ENCODE measurements at places on chromosomes 5 and 9.

DNA sequence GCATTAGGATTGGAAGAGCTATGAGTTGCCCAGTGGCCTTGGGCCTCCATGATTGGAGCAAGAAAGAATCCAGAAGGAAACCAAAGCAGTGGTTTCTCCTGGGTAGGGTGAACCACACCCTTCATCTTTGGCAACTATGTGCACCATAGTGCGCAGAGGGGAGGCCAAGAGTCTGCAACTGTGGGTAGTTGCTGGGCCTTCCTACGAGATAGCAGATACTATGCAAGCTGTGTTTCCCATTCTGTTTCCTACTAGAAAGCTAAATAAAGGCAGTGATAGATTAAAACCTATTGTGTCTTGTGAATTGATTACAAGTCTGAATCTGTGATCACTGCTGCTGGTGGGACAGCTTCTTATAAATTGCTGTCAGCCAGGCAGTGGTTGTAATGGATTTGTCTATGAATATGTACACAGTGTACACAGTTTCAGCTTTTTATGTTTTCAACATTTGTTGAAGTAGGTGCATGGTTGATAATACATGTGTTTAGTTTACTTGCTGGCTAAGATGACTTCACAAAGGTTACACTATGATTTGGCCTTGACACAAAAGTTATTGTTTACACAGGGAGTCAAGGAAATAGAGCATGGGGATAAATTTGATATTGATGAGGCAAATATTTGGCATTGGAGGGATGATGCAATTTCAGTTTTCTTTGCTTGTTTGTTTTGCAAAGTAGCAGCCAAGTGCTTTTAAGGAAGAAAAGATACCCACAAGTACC lies 23.7 kb upstream of the PDE8B start:
- no peak for DNase-seq

- no peak for DNase-seq
Observed at GRCh38 chr5:132628814-132629213, 29.2 kb upstream of the IL13 start.

DNA sequence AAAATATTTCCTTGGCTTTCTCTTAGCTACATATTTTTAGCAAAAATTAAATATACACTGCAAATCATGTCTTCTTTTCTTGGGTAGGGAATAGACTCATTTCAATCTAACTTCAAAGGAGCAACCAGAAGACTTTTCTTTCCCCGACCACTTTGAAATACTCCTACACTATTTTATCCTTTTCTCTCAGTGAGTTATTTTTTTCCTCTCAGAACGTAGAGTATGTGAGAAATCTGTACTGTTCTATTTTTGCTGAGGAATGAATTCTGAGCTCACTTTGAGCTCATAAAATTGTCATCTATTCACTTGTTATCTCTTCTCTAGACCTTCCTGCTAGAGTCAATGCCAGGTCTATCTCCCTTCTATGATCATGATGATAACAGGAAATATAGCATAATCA lies 22.2 kb upstream of the DAPK1 start:
- no peak for DNase-seq

- no peak for DNase-seq
Observed at GRCh38 chr5:30690931-30691330, 502.6 kb upstream of the CDH6 start.

DNA sequence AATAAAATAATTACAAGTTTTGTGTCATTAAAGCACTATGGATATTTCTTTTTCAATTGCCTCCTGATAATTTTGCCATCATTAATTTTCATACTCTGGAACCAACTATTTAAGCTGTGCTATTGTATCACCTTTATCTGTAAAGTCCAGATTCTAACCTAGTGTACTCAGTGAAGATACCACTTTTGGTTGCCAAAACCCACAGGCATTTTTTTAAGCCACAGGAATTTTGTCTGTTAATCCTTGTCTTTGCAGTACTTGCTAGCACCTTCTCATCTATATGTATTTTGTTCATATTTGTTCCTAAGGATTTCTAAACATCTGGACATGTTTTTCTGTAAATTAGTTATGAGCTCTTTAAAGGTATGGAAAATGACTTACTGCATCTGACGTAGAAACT lies 481.4 kb upstream of the DAB2 start:
- DNase-seq = no peak

DNA sequence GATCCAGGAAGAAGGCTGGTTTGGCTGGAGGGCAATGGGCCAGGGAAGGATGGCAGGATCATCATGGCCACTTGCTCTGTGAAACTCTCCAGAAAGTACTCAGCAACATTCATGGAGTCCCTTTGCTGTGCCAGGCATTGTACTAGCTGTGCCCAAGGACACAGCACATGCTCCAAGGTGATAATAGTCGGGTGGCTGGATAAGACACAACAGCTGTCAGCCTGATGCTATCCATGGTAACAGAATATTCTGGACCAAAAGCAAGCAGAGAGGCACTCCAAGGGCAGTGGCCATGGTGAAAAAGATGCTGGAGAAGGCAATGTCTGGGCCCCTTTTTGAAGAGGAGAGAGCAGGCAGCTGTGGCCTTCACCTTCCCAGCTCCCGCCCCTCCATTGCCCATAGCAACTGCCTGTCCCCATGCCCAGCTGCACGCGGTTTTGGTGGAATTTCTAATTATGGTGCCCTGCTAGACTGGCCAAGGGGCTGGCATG lies 113.8 kb upstream of the CPEB4 start:
- no peak for DNase-seq

DNA sequence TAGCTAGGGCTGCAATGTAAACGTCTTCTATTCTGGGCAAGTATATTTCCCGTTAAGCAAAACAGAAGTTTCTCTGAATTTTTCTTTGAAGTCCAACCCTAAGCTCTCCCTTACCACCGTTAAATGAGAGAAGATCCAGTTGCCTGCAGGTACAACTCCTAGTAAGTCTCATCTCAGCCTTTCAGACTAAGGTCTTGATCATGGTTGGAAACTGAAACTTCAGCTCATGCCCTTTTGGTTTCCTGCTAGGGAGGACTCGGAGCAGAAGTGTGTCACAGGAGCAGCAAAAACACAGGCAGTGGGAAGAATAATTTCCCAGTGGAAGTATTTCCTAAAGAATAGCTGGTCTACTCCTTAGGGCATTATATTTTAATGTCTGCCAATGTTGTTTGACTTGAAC lies 717.9 kb downstream of the PRELID2 start:
- no peak for DNase-seq

- no peak for DNase-seq
Observed at GRCh38 chr9:71632776-71633175, 135.5 kb downstream of the CEMIP2 start.

GRCh38 chr5:16538006-16538405 lies 72.4 kb upstream of the ZNF622 start:
- DNase-seq = no peak

DNA sequence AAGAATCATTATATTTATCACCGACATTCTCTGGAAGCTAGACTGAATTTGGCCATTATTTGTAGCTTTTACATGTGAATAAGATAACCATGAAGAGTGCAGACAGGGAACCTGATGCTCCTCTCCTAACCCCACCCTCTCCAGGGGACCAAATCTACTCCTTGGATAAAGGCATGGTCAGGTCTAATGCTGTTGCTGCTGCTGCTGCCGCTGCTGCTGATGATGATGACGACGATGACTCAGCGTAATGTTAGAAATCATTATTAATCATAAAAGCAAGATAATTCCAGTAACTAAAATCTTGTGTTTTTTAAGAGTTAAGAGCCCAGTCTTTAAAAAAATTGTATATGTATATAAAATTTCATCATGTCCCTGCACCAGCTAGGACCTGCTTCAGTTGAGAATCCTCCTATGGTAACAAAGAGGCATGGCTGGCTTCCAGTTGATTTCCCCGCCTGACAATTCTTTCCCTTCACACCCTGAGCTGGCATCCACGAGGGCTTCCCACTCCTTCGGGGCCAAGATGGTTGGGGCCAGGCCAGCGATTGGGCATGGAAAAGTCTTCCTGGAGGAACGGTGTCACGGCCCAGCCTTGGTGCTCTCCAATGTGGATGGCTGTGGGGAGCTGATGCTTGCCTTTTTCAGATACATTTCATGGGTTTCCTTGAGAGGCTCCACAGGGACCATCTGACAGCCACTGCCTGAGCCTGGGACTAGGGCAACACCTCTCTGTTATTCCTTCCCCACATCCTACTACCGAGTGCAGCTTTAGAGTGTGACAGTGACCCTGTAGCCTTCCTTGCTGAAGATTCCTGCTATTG lies 400.0 kb downstream of the CTNND2 start:
- no peak for DNase-seq

DNA sequence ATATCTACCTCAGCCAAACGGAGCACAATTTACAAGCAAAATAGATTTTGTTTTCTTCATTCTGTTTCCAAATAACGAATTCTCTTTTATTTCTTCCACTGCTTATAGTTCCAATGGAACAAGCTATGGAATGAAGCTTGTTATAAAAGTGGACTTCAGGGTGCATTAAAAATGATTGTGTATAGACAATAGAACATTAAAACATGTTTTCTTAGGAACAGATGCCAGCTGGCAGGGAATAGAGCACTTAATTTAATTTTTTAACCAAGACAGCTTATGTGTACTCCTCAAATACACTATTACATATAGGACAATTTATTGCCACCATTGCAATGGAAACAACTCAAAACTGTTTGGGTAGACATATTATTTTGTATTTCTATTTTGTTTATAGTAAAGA lies 860.1 kb upstream of the TYRP1 start:
- no peak for DNase-seq

GRCh38 chr5:158390577-158390976 lies 531.6 kb upstream of the CLINT1 start:
- DNase-seq = no peak

GRCh38 chr5:41193456-41194205 lies 19.7 kb downstream of the C6 start:
- DNase-seq = no peak

GRCh38 chr5:35369965-35370790 lies 139.9 kb upstream of the PRLR start:
- no peak for DNase-seq

DNA sequence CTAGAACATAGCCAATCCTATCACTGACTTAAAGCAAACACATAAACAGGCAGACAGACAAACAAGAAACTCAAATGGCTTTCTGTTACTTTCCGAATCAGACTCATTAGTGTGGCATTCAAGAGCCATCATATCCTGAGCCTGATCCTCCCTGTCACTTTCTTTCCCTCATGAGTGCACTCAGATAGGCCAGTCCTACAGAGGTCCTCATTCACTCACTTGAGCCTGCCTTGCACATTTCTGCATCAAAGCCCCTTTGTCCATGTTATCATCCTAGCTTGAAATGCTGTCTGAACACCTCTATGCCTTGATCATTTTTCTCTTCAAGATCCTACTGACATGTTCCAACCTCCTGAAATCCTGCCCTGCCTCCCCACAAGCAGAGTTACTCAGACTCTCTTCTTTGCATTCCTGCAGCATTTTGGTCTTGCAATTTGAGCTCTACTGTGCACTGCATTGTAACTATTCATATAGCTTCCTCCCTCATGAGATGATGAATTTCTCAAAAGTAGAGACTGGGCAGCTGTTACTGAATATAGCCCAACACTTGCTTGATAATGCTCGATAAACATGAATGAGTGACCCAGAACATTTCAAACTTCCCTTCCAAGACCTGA lies 126.9 kb downstream of the PALM2AKAP2 start:
- DNase-seq = no peak

- no peak for DNase-seq
Observed at GRCh38 chr5:143004361-143005145, 234.4 kb downstream of the ARHGAP26 start.

- no peak for DNase-seq
Observed at GRCh38 chr5:52077941-52078815, 694.9 kb downstream of the ISL1 start.

GRCh38 chr9:79672236-79672635 lies 100.5 kb downstream of the TLE4 start:
- DNase-seq = no peak

- DNase-seq = no peak
Observed at GRCh38 chr9:123412171-123412820, 56.3 kb downstream of the CRB2 start.

DNA sequence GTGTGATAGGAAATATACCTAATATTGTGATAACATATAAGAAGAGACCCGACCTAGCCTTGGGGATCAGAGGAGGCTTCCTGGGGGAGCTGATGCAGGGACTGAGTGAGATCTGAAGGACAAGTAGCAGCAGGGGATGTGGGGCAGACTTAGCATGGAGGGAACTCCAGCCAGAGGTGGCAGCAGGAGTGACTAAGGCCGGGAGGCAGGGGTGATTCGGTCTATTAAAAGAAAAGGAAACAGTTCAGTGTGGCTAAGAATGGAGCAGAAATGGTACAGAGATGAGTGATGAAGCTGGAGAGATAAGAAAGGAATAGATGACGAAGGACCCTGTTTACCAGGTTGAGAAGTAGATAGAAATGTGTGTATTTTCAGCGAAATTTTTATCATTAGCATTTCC lies 408.8 kb downstream of the ENC1 start:
- no peak for DNase-seq

DNA sequence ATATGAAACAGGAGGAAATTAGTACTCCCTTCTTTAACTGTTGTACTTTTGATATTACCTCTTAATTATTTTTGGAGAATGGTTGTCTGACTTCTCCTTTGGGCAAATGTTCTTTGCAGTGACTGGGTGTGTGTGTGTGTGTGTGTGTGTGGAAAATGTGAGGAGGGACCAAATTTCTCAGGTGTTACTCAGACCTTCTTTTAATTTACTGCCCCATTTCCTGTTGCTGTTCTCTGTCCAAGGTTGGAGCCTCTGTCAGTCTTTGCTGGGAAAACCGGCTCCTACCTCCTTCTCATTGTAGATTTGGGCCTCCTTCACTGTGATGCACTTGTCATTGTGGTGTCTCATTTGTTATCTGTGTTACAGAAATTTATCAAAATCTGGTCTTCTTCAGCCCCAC lies 68.4 kb downstream of the PBX3 start:
- no peak for DNase-seq

- DNase-seq = no peak
Observed at GRCh38 chr5:73374520-73375190, 73.9 kb downstream of the FOXD1 start.

All from activated CD4-positive, alpha-beta T cell treated with anti-CD3 and anti-CD28 coated beads for 1 hour (primary cell).